ENCODE measurements at places on chromosomes 7 and 10. TPM values are rescaled to one million over a fixed set of nuclear protein-coding genes. Genes with fewer than 3 reads are reported as not detected.

DNA sequence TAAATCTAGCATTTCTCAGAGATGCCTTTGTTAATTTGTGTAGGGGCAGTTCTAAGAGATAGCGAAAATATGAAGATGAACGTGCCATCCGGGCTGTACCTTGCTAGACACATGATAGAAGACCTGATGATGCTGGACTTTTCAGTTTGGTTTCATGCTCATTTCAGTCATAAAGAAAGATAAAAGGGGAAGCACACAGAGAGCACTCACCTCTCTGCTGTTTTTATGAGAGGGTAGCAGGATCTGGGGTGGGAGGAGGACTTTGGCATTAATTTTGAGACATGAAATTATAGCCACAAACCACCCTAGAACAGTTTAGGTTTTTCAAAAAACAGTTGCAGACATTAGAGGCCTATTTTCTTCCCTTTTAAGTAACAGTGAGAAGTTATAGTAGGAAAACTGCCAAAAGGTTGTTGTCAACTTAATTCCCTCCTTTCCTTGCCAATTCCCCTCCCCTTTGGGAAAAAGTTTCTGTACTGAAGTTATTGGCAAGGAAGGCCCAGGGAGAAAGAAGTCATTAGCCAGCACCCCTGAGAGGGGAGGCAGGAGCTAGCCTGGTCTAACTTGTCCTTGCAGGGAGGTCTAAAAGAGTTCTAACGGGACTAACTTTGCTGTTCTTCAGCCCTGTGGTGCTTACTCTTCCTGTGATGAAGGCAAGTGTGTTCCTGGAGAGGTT is 2.6 kb downstream of the ST7 start:
- DNase-seq, result no peak

DNA sequence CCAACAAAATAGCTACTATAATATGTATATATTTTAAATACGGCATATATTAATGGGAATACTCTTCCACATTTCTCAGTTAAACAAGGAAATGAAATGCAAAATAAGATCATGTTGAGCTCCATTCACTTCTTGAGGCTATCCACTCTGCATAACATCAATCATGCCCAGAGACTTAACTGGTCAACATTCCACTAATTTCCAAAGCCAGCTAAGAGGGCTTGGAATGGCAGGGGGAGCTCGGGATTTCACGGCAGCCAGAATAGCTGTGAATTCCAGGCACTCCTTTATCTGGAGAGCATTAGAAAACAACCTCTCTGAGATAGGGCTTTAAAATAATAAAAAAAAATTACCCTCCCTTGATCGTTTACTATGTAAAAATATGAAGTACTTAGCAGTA is 194.9 kb upstream of the CDCA7L start:
- DNase-seq, result no peak

DNA sequence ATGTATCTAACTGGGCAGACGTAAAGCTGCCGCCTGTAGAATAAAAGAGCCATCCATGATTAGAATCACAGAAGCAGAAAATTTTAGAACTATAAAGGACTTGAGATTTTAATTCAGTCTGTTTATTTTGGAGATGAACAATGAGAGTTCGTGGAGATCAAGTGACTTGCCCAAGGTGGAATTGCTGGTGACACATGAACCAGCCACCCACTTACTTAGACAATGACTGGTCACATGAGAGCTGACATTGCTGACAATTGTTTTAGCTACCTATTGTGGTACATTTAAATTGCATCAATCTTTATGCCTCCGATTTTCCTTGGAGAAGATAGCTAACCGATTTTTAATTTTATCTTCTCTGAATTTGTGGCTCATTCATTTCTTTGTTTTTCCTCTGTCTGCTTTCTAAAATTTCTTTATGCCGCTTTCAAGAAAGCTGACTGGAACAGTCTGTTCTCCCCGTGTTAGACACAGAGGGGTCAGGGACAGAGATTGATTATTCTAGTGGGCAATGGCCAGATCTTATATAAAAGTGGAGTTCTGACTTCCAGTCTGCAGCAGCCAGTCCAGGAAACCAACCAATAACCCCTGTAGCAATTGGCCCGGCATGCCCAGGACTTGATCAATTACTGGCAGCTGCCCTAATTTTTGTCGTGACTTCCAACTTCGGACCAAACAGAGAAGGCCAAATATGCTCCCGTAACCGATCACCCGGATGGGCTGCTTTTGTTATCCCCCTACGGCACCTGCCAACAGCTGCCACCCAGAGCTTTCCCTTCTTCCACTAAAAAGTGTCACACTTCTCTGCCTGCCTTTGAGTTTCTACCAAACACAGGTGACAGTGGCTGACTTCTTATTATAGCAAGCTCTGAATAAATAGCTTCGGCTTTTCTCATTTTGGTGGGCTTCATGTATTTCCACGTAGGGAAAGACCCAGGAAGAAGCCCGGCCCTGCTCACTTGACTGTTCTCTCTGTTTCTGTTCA is 241.6 kb downstream of the CAMK1D start:
- no peak for DNase-seq

GRCh38 chr7:105890290-105890997 is 14.0 kb upstream of the ATXN7L1 start:
- DNase-seq, result peak; percentile 34

- no peak for DNase-seq
Observed at GRCh38 chr7:41586931-41587640, 115.8 kb downstream of the INHBA start.

GHITM gene
- 151 TPM for total RNA-seq

TMEM196 gene
- total RNA-seq, result not detected
